ENCODE measurements at places on chromosomes 4 and X. TPM values are rescaled to one million over a fixed set of nuclear protein-coding genes. Genes with fewer than 3 reads are reported as not detected.

Gene ZNF185
- total RNA-seq, result 1.1 TPM

Gene CDS1
- 1.3 TPM for total RNA-seq

Gene LRCH2
- total RNA-seq, result 24.2 TPM

Gene ARSJ
- total RNA-seq, result 0.17 TPM

Gene BEND4
- total RNA-seq, result 2.1 TPM

Gene HTRA3
- 0.64 TPM for total RNA-seq

Gene SRPK3
- not detected for total RNA-seq

Gene MAGEA8
- total RNA-seq, result not detected

Gene STS
- total RNA-seq, result 7.2 TPM

Gene DAPP1
- total RNA-seq, result not detected

Gene CLDN34
- total RNA-seq, result not detected

Gene DCAF8L2
- not detected for total RNA-seq

Gene ZCCHC12
- total RNA-seq, result 22.7 TPM

Gene EMD
- total RNA-seq, result 56.8 TPM

Gene SPANXA1
- not detected for total RNA-seq

Gene SOWAHB
- total RNA-seq, result 0.17 TPM

Gene CT83
- not detected for total RNA-seq

Gene ZNF81
- total RNA-seq, result 19.4 TPM

Gene STATH
- total RNA-seq, result not detected

Gene PLXNB3
- 5.8 TPM for total RNA-seq

Gene PHEX
- 0.17 TPM for total RNA-seq

Gene NSG1
- 208 TPM for total RNA-seq

Gene NALF2
- 9.8 TPM for total RNA-seq

Gene HPRT1
- 12.1 TPM for total RNA-seq

Gene CXCL1
- total RNA-seq, result not detected

Gene XG
- total RNA-seq, result not detected

Gene FGF5
- total RNA-seq, result not detected
